ENCODE measurements at places on chromosomes 1 and 21. TPM values are rescaled to one million over a fixed set of nuclear protein-coding genes. Genes with fewer than 3 reads are reported as not detected.
A peak's percentile ranks its signal among the peaks of the same experiment; 100 is the strongest.

Gene SH2D2A
- total RNA-seq: 186 TPM

Gene ZNF695
- total RNA-seq: 0.77 TPM

DNA sequence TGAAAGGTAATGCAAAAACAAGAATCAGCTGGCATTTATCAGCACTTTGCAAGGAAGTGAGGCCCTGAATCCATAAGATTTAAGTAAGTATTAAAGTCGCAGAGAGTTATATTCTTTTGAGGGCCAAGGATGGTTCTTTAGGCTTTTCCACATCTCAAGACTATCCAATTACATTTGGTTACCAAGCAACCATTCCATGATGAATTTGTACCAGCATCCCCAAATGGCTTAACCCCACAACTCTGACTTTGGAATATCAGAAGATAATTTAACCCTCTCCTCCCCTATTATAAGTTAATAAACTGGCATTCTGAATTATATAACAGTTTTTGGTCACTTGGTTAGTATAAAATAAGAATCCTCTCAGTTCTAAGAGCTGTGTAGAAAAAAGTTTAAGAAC lies 2.8 kb downstream of the PHTF1 start:
- no peak for DNase-seq

DNA sequence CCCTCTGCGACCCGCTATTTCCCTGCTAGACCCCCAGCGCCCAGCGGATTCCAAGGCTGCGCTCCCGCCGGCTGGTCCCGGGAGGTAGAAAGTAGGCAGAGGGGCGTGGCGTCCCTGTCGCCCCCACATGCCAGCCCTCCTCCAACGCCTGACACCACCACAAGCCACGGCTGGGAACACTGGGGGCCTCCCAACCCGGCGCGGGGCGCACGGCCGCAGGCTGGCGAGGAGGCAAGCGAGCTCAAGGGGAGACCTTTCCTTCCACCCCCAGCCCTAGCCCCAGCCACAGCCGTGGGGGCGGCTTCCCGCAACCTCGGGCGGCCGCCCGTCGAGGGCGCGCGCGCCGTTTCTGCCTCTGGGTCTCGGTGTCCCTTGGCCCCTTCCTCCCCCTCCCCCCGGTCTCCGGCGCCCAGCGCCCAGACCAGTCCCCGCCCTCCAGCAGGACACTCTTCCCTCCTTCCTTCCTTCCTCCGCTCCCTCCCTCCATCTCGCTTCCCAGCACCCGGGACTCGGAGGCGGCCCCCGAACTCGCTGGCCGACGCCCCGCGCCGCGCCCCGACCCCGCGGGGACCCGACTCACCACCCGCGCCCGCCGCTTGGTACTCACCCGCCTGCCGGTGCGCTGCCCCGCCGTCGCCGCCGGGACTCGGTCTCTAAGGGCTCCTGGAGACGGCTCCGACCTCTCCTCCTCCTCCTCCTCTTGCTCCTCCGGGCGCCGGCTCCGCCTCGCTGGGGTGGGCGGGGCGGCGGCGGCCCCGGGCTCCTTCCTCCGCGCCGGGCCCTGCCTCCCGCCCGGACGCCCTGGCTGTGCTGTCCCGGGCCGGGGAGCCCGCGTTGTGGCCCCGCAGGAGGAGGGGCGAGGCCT lies at the start of gene GNG12:
Gene GNG12, minus strand, starts transcription at position 731 of the 865 bp plus-strand sequence. CDS start 125,781 bp downstream, outside the sequence.
- peak; percentile 46 for DNase-seq

DNA sequence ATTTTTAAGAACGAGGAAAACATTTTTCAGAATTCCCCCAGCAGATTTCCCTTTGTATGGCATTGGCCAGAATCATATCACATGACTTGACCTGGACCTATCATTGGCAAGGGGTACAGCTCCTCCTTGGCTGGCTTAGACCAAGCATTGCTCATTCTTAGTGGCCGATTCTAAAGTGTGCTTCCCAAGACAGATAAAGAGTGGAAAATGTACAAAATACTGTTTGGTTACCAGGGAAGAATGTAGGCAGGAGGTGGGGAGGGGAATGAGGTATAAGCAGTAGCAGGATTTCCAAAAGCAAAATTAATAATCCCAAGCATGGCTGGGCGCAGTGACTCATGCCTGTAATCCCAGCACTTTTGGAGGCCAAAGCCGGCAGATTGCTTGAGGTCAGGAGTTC lies 75.6 kb upstream of the KRTAP11-1 start:
- no peak for DNase-seq

DNA sequence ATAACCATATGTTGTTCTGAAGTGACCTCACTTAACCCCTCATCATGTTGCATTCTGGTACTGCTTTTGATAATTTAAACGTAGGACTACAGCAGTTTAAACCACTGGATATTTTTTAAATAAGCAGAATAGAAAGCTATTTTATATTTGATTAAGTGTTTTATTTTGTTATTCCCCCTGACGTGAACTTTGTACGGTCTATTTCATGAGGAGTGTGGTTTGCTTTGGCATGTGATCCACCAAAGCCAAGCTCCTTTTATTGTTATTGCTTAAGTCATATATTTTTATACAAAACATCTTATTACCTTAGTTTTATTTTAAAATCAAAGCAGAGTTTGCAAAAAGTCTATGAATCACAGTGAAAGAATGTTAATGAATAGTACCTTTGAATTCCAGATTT lies 101.4 kb upstream of the L1TD1 start:
- DNase-seq: no peak

Gene ZBTB37
- total RNA-seq: 21.4 TPM

Measured in activated naive CD4-positive, alpha-beta T cell treated with anti-CD3 and anti-CD28 coated beads, Interleukin-2, amount 50 U/mL, for 72 hours (primary cell).